ENCODE measurements at places on chromosomes 2 and 18.
A peak's percentile ranks its signal among the peaks of the same experiment; 100 is the strongest.

GRCh38 chr2:37091873-37092272 lies 7.6 kb downstream of the GPATCH11 start:
- DNase-seq: peak; percentile 71

DNA sequence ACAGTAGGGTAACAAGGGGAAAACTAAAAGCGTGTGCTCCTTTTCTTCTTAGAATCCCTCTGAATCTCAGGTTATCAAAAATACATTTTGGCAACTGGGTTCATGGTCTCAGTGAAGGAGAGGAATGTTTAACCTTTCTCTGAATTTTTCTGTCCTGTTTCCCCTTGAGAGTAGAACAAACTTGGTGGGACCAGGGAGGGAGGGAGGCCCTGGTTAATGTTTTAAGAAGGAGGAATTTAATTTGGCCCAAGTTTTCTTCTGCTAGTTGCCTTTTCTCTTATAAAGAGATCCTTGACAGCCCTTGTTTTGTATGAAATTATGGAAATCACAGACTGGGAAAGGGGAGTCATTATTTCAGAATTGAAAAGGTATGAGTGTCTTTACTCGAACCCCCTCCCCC lies 12.2 kb upstream of the POU3F3 start:
- no peak for DNase-seq

- no peak for DNase-seq
Measured at GRCh38 chr2:153461453-153461852, 17.1 kb downstream of the RPRM start.

GRCh38 chr2:231927566-231927890 lies 1.3 kb upstream of the NPPC start:
- DNase-seq: no peak

GRCh38 chr18:32530947-32531651 lies 60.4 kb upstream of the GAREM1 start:
- peak; percentile 15 for DNase-seq

DNA sequence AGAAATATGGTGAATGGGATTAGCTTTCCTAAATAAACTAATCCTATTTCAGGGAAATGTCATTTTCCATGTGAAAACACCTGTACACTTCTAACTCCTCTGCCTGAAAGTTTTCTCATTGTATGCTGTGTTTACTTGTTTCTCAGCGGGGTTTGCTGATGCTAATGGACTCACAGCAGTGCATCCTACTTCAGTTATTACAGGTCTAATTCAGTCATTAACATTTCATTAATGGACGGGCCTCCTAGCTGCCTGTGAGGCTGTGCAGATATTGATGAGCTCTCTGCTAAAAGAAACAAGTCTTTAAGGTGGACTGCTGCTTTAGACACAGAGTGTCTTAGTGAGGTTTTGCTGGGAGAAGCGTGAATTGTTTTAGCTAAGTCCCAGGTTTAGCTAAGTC lies 1342.0 kb upstream of the ZEB2 start:
- no peak for DNase-seq

DNA sequence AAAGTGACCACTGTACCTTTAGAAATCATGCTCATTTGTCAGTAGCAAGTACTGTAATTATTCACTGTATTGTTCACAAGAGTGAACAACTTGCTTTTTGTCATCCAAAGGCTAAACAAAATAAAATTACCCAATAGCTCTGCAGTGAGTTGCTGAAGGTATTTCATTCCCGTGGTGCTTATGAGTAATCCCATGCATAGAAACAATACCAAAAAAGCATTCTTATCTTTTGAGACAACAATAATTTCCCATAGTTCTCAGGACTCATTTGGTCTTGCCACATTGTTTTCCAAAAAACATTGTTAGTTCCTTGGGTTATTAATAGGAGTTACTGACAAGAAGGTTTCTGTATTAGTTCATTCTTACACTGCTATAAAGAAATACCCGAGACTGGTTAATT lies 503.2 kb upstream of the FAM98A start:
- DNase-seq: no peak

DNA sequence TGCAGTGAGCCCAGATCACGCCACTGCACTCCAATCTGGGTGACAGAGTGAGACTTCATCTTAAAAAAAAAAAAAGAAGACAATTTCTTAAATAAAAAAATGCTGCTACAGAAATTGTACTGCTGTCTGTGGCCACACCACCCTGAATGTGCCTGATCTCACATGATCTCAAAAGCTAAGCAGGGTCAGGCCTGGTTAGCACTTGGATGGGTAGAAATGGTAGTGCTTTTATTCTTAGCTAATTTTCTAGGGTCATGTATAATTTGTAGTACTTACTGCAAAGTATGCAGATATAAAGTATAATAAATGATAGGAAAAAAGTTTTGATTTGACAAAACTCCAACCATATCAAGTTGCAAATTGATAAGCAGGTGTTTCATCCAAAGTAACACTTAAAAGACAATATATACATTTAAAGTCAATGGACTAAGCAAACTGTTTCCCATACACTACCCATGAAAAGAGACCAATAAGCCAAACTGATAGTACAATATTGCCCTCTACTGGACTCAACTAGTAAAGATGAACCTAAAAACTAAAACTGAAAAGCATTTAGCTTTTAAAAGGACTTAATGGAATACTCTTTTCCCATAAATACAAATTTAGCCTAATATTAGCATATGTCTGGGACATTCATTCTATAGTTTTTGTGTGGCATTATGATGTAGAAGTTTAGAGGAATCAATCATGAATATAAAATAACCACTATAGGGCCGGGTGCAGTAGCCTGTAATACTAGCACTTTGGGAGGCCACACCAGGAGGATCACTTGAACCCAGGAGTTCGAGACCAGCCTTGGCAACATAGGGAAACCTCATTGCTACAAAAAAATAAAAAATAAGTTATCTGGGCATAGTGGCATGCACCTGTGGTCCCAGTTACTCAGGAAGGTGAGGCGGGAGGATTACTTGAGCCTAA lies 18.6 kb upstream of the PEX13 start:
- no peak for DNase-seq

GRCh38 chr2:112523291-112523777 lies 18.9 kb upstream of the POLR1B start:
- DNase-seq: no peak

GRCh38 chr18:57544936-57545660 lies 41.4 kb downstream of the FECH start:
- DNase-seq: peak; percentile 19

GRCh38 chr2:41720331-41721251 lies 327.2 kb upstream of the PKDCC start:
- DNase-seq: no peak

GRCh38 chr2:190763901-190764514 lies 115.1 kb downstream of the NAB1 start:
- no peak for DNase-seq

DNA sequence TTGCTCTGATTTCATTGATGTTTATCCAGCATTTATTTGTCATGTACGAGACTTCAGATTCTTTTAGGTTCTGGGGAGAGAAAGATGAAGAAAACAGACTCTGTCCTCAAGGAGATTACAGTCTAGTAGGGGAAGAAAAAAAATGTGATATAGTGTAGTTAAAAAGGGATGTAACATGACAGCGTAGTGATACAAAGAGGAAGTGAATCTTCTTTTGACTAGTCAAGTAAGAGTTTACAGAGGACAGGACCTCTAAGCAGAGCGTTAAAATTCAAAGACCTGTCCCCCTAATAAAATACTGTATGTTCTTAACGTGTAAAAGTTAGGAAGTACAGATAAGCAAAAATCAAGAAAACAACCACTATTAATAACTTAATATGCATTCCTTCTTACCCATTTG lies 47.7 kb downstream of the NCOA1 start:
- DNase-seq: no peak

- no peak for DNase-seq
Measured at GRCh38 chr2:65495251-65495877, 63.0 kb upstream of the SPRED2 start.

DNA sequence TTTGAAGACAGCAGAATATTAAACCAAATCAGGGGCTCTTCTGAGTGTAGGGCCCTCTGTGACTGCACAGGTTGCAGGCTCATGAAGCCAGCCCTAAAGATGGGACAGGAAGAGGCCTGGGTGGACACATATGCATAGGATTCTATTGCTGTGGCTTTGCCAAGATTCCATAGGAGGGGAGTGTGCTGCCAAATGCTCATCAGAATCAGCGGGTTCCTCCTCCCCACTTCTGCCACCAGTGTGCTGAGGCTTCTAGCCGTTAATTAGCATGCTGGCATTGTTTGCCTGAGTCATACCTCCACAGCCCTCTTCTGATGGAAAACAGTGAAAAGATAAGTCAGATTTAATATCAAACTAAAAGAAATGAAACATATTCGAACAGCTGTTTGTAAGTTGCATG lies 103.9 kb upstream of the TMEFF2 start:
- no peak for DNase-seq

DNA sequence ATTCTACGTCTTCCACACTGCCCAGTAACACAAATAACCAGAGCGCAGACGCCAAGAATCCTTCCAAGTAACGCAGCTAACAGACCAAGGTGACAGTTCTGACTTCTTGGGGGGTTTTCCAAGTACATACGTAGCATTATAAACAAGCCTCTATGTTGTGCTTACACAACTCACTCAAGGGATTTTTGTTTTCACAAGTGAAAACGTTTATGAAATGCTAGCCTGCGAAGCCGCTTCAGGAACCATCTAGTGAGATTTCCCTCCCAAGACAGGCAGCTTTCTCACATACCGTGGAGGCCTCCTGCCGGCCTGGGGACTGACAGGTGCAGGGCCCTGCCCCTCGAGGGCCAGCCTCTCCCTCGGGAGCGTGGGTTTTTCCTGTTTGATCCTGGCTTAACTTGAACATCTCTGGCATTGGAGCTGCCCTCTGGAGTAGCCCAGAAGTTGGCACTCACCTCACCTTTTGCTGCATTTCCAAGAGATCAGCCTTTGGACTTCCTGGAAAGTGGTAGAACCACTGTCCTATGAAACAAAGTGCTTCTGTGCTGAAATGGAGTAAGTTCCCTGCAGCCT lies 151.1 kb downstream of the MBP start:
- DNase-seq: no peak

DNA sequence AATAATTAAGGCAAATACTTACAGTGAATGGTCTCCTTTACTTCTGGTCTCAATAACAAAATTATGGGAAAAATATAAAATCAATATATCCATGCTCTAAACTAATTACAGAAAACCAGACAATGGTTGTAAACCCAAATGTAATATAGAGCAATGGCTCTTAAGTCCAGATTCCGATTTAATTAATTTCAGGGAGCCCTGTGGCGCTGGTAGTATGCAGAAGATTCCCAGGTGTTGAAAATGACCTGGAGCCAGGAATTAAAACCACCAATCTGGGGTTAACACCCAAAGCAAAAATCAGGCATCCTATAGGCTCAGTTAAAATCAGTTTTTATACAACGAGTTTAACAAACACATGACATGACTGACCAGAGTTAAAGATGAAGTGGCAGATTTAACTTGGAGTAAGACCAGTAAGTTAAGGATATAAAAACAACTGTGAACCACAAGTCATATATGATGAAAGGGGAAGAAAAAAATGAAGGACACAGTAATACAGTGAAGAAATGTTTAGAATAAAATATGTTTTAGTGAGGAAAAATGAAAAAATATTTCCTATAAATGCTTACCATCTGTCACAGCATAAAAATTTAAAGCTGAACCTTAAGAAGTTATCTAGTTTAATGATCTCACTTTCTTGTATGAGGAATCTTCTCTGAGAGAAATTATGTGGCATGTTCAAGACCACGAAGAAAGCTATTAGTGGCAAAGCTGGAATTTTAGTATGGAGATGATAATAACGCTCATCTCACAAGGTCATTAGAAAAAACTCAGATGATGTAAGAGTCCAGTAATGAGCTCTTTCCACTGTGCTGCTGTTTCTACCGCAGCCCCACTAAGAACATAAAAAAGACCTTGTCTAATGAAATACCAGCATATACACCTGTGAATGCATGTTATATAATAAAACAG lies 45.8 kb upstream of the FLACC1 start:
- no peak for DNase-seq

DNA sequence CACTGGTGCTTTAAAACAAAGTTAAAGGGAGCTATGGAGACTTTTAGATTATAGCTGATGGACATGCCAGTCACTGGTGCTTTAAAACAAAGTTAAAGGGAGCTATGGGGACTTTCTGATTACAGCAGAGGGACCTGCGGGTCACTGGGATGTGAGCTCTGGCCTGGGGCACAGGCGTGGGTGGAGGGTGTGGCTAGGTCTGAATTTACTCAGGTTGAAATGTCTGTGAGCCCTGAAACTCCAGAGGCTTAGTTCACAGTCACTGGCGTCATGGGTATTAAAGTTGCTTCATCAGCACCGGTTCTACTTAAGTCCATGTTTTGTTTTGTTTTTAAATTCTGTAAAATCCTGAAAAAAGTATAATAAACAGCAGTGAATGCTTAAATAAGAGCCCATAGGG lies 49.0 kb upstream of the TMEM18 start:
- DNase-seq: peak; percentile 44

GRCh38 chr2:104852090-104852666 lies 1.7 kb upstream of the POU3F3 start:
- no peak for DNase-seq

- DNase-seq: no peak
Measured at GRCh38 chr2:70510313-70510712, 43.3 kb downstream of the TGFA start.

GRCh38 chr18:23316988-23317387 lies 136.1 kb upstream of the RIOK3 start:
- DNase-seq: no peak

DNA sequence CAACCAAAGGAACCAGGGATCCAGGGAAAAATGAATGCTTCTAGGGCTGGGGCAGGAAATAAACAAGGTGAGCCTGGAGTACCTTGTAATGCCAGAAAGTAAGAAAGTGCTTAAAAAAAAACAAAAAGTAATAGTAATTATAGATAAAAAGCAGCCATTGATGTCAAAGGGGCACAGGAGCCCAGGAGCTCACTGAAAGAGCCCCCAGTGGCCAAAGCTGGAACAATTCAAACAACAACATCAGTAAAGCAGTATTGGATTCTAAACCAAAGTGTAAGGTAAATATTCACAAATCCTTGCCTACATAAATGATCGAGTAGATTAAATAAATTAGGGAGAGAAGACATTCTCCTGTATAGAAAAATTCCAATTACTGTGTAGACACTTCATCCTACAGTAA lies 114.3 kb upstream of the ARL4C start:
- DNase-seq: no peak

DNA sequence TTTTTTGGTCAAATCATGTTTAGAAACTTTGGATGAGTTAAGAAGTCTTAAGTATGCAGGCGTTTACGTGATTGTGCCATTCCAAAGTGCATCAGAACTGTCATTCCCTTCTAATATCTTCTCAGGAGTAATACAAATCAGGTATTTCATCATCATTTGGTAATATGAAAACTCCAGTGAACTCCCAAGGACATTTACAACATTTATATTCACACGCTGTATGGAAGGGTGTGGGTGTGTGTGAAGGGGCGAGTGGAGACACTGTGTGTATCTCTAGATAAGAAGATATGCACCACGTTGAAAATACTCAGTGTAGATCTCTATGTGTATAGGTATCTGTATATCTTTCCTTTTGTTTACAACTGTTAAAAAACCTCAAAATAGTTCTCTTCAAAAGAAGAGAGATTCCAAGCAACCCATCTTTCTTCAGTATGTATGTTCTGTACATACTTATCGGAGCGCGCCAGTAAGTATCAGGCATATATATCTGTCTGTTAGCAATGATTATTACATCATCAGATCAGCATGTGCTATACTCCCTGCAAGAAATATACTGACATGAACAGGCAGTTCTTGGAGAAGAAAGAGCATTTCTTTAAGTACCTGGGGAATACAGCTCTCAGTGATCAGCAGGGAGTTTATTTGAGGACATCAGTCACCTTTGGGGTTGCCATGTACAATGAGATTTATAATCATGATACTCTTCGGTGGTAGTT lies 29.3 kb downstream of the COX7A2L start:
- no peak for DNase-seq
